ENCODE measurements at places on chromosomes 11 and 22. TPM values are rescaled to one million over a fixed set of nuclear protein-coding genes. Genes with fewer than 3 reads are reported as not detected.

DNA sequence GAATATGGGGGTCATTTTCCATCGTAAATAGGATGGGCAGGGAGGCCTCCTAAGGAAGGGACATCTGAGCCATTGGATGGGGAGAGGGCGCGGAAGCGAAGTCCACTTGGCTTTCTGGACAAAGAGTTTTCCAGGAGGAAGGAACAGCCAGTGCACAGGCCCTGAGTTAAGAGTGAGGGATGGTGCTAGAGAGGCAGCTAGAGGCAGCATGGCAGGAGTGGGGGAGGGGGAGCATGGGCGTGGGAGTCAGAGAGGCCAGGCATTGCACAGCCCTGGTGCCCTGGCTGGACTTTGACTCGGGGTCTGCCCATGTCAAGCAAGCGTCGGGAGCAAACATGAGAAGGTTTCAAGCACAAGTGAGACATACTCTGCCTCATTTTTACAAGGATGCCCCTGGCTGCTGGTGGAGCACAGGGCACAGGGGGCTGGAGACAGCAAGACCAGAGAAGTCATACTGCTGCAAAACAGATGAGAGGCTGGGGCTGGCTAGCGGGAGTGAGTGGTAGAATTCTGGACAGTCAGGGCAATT is 9.0 kb downstream of the GNAZ start:
- H3K27me3 ChIP-seq: peaks cover 3% of the 10 kb centered on the region
- no peak overlapping the region for H3K4me3 ChIP-seq
- DNase-seq: no peak
- peaks cover 5% of the 10 kb centered on the region for H3K4me1 ChIP-seq
- H3K27ac ChIP-seq: no peak overlapping the region
- H3K36me3 ChIP-seq: no peaks in the 10 kb centered on the region

- no peak for DNase-seq
- H3K4me1 ChIP-seq: no peaks in the 10 kb centered on the region
- H3K27ac ChIP-seq: no peak overlapping the region
Observed at GRCh38 chr22:48522271-48522670, 1305.4 kb downstream of the BRD1 start.

TRIM34 gene
- 6.4 TPM for total RNA-seq

TRIM22 gene
- total RNA-seq: 8.2 TPM

DNAJB7 gene
- total RNA-seq: not detected

OR4A16 gene
- total RNA-seq: not detected

DNA sequence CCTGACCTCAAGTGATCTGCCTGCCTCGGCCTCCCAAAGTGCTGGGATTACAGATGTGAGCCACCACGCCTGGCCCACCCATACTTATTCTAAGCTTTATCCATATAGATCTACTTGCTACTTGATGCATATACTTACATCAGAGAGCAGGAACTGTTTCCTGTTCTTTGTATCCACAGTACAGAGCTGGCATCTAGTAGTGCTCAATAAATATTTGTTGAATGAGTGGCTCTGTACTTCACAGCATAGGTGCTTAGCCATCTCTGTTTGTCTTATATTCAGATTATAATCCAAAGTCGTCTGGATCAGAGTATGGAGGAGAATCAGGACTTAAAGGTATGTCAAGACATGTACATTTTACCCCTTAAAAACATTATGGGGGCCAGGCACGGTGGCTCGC is 38.6 kb upstream of the DLAT start:
- peaks cover 8% of the 10 kb centered on the region for H3K4me1 ChIP-seq
- no peaks in the 10 kb centered on the region for H3K27me3 ChIP-seq
- no peak overlapping the region for H3K4me3 ChIP-seq
- DNase-seq: no peak

GRCh38 chr11:95608093-95608492 is 181.5 kb downstream of the FAM76B start:
- H3K4me3 ChIP-seq: no peak overlapping the region
- no peak overlapping the region for H3K27ac ChIP-seq
- H3K36me3 ChIP-seq: no peaks in the 10 kb centered on the region
- no peaks in the 10 kb centered on the region for H3K4me1 ChIP-seq

DNA sequence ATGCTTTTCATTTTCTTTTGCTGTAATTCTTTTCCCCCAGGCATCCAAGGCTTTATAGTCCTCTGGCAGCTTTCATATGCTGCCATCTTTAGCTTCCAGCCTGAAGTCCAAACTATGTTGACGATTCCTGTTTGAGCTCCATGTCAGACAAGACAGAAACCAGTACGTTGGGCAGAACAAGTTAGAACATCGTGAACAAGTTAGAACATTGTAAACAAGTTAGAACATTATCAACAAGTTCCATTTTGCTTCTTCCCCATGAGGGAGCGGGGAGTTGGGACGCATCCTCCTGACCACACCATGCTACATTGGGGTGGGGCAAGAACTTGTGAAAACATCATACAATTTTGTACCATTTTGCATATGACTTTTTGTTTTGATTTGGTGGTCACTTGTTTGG is 23.9 kb downstream of the GLB1L2 start:
- no peak overlapping the region for H3K4me3 ChIP-seq
- H3K27ac ChIP-seq: no peak overlapping the region
- no peak for DNase-seq
- peaks cover 5% of the 10 kb centered on the region for H3K27me3 ChIP-seq
- no peaks in the 10 kb centered on the region for H3K36me3 ChIP-seq

APOL5 gene
- total RNA-seq: 1.1 TPM

- no peak overlapping the region for H3K27ac ChIP-seq
- H3K4me1 ChIP-seq: no peaks in the 10 kb centered on the region
- H3K36me3 ChIP-seq: no peaks in the 10 kb centered on the region
- H3K27me3 ChIP-seq: no peaks in the 10 kb centered on the region
Observed at GRCh38 chr22:28379075-28379779, 300.4 kb downstream of the TTC28 start.

MS4A6E gene
- not detected for total RNA-seq

- no peak for DNase-seq
- peaks cover 15% of the 10 kb centered on the region for H3K4me1 ChIP-seq
- peaks cover 5% of the 10 kb centered on the region for H3K36me3 ChIP-seq
- no peak overlapping the region for H3K4me3 ChIP-seq
- H3K27me3 ChIP-seq: no peaks in the 10 kb centered on the region
Observed at GRCh38 chr22:31284281-31285155, 7.8 kb downstream of the PIK3IP1 start.

GRCh38 chr11:13315517-13316432 is 38.2 kb downstream of the BMAL1 start:
- no peak for DNase-seq
- no peaks in the 10 kb centered on the region for H3K36me3 ChIP-seq
- peaks cover 14% of the 10 kb centered on the region for H3K4me1 ChIP-seq
- no peaks in the 10 kb centered on the region for H3K27me3 ChIP-seq
- H3K27ac ChIP-seq: no peak overlapping the region

GRCh38 chr11:44382118-44382517 is 72.2 kb upstream of the ALX4 start:
- no peak for DNase-seq
- no peaks in the 10 kb centered on the region for H3K36me3 ChIP-seq
- H3K27ac ChIP-seq: no peak overlapping the region
- H3K4me1 ChIP-seq: peaks cover 6% of the 10 kb centered on the region

- no peaks in the 10 kb centered on the region for H3K36me3 ChIP-seq
- peaks cover 23% of the 10 kb centered on the region for H3K4me1 ChIP-seq
- peaks cover 8% of the 10 kb centered on the region for H3K27me3 ChIP-seq
- no peak overlapping the region for H3K4me3 ChIP-seq
Observed at GRCh38 chr22:43226377-43227238, 39.7 kb upstream of the TTLL12 start.

DNA sequence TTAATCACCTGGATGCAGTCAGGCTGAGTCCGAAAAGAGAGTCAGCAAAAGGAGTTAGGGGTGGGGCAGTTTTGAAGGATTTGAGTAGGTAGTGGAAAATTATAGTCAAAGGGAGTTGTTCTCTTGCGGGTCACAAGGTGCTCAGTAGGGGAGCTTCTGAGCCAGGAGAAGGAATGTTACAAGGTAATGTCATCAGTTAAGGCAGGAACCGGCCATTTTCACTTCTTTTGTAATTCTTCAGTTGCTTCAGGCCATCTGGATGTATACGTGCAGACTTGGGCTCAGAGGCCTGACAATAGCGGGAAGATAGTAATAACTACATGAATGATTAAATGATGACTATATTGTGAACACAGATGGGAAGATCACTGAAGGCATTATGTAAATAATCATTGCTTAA is 6.2 kb downstream of the SC5D start:
- DNase-seq: no peak
- H3K4me1 ChIP-seq: no peaks in the 10 kb centered on the region
- H3K36me3 ChIP-seq: no peaks in the 10 kb centered on the region
- no peaks in the 10 kb centered on the region for H3K27me3 ChIP-seq
- no peak overlapping the region for H3K27ac ChIP-seq

- H3K4me3 ChIP-seq: no peak overlapping the region
- H3K27me3 ChIP-seq: no peaks in the 10 kb centered on the region
- no peak overlapping the region for H3K27ac ChIP-seq
- peaks cover 3% of the 10 kb centered on the region for H3K36me3 ChIP-seq
Observed at GRCh38 chr22:21457023-21457787, 10.0 kb upstream of the TMEM191C start.

CD248 gene
- total RNA-seq: 24.5 TPM

DNA sequence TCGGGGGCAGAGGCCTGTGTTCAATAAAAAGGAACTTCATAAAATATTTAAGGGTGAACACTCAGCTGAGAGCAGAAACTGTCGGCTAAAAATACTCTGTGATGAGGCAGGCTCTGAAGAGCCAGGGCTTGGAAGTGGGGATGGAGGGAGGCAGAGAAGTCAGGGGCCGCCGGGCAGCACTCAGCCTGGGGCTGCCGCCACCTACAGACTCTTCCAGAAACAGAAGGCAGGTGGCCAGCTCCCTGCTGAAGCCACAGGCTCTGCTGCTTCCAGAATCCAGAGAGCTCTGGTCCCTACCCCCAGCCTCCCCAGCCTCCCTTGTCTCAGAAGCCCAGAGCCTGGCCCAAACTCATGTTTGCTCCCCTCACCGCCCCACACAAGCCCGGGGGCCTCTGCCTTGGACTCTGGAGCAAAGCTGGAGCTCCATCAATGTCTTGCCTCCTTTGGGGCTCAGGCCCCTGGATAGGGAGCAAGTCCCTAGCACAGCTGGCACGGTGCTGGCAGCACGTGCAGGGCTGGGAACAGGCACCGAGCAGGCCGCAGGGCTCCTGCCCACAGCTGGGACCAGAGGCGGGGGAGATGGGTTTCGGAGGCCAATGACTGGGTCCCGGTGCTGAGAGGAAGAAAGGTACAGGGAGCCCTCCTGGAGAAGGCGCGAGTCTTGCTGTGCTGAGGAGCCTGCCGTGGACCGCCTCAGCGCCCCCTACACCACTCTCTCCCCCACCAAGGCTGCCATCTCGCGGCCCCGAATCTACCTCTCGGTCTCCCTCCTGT is 8.2 kb downstream of the LRFN4 start:
- no peak for DNase-seq
- no peaks in the 10 kb centered on the region for H3K27me3 ChIP-seq
- H3K4me3 ChIP-seq: peak overlapping the region; percentile 16
- H3K36me3 ChIP-seq: peaks cover 16% of the 10 kb centered on the region
- peak overlapping the region; percentile 29 for H3K27ac ChIP-seq
- H3K4me1 ChIP-seq: peaks cover 51% of the 10 kb centered on the region

MS4A2 gene
- 0.40 TPM for total RNA-seq

THY1 gene
- total RNA-seq: 161 TPM

DNA sequence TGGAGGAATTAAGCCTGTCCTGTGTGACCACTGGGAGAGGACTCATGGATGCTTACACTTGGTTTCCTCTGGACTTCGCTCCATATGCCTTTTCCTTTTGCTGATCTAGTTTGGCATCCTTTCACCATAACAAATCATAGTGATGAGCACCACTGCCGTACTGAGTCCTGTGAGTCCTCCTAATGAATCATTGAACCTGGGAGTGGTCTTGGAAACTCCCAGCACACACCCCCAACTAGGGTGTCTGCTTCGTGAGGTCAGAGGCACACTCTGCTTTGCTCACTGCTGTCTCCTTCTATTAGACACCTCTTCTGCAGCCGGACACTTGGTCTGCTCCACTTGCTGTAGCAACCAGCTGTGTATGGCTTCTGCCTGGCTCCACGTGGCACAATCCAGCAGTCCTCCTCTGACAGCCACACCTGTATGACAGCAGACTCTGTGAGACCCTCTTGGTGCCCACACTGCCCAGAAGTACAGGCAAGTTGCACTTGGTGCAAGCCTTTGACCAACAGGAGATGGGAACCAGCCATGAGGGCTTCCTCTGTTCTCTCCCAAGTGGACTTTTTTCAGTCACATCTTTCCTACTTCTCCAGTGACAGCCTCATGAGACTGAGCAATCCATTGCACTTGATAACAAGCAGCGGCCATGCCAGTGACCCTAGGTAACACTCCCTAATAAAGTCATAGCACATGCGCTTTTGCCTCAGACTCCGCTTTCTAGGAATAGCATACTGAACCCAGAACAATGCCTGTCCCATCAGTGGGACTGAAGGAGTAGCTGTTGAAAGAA is 65.0 kb upstream of the HMGXB4 start:
- H3K27me3 ChIP-seq: no peaks in the 10 kb centered on the region
- no peaks in the 10 kb centered on the region for H3K4me1 ChIP-seq
- no peak for DNase-seq
- H3K27ac ChIP-seq: no peak overlapping the region

GRCh38 chr11:32081901-32082300 is 9.0 kb upstream of the RCN1 start:
- H3K27me3 ChIP-seq: no peaks in the 10 kb centered on the region
- no peak for DNase-seq
- H3K36me3 ChIP-seq: no peaks in the 10 kb centered on the region
- H3K27ac ChIP-seq: no peak overlapping the region
- H3K4me1 ChIP-seq: peaks cover 4% of the 10 kb centered on the region

GRCh38 chr11:107619926-107620325 is 29.0 kb downstream of the ELMOD1 start:
- H3K4me3 ChIP-seq: no peak overlapping the region
- H3K36me3 ChIP-seq: no peaks in the 10 kb centered on the region
- H3K27ac ChIP-seq: no peak overlapping the region
- DNase-seq: peak; percentile 63
- H3K27me3 ChIP-seq: no peaks in the 10 kb centered on the region

DNA sequence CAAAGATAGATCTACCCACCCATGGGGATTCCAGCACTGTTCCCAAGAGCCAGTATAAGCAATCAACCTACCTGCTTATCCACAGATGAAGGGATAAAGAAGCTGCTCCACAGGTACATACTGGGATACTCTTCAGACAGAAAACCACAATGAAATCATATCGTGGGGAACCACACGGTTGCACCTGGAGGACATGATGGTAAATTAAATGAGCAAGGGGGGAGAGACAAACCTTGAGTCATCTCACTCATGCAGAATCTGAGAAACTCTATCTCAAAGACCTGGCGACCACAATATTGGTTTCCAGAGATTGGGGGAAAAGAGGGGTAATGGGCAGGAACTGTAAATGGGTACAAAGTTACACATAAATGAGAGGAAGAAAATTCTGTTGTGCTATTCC is 14.5 kb downstream of the RGL4 start:
- H3K4me3 ChIP-seq: no peak overlapping the region
- H3K27me3 ChIP-seq: no peaks in the 10 kb centered on the region
- H3K27ac ChIP-seq: no peak overlapping the region
- DNase-seq: no peak
- H3K4me1 ChIP-seq: no peaks in the 10 kb centered on the region

CCDC15 gene
- total RNA-seq: 4.0 TPM

HORMAD2 gene
- total RNA-seq: not detected

GRCh38 chr22:47167056-47167455 is 404.6 kb downstream of the TBC1D22A start:
- H3K36me3 ChIP-seq: no peaks in the 10 kb centered on the region
- no peak overlapping the region for H3K4me3 ChIP-seq
- peaks cover 11% of the 10 kb centered on the region for H3K4me1 ChIP-seq
- no peak overlapping the region for H3K27ac ChIP-seq
- DNase-seq: no peak

LRRC32 gene
- 21.8 TPM for total RNA-seq

RHOG gene
- total RNA-seq: 7.4 TPM

GGTLC3 gene
- total RNA-seq: not detected

- no peak overlapping the region for H3K27ac ChIP-seq
- DNase-seq: no peak
- no peak overlapping the region for H3K4me3 ChIP-seq
- no peaks in the 10 kb centered on the region for H3K36me3 ChIP-seq
- H3K27me3 ChIP-seq: no peaks in the 10 kb centered on the region
Observed at GRCh38 chr11:96607864-96608558, 218.2 kb downstream of the JRKL start.
